ENCODE measurements at places on chromosomes 5 and 9.

DNA sequence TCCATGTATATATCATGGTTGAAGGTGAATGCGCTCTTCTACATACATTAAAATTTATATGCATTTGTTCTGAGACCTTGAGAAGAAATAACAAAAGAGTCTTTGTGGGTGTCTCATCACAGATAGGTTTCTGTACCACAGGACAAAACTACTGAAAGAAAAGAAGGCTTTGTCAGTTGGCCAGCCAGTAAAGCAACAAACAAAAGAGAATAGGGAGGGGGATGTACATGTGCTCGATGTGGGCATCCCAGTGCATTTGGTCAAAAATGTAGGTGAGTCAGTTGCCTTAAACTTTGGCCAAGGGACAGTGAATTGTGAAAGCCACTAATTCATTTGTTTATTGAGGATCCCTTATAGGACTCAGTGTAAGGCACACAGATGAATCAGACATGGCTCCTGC lies 13.3 kb downstream of the RBM18 start:
- no peak for DNase-seq

- DNase-seq: peak; percentile 80
Observed at GRCh38 chr5:33049842-33050241, 338.7 kb downstream of the NPR3 start.

- no peak for DNase-seq
Observed at GRCh38 chr5:118060833-118061232, 927.5 kb downstream of the DTWD2 start.

DNA sequence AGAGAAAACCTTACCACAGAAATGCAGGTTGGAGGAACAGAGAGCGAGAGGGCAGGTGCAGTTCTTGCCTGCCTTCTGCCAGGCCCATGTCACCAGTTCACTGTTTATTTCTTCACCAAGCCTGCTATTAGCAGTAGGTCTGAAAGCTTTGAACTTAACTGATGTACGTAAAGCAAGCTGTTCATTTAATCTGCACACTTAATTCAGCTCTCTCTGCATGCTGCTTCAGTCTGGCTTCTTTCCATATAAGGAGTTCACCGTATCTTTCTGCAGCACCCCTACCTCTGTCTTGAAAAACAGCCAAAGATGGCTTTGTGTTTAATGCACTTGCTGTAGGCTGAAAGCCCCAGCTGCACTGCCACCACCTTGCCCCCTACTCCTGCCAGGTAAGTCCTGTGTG lies 205.1 kb downstream of the RAB3C start:
- no peak for DNase-seq

- no peak for DNase-seq
Observed at GRCh38 chr9:29564564-29564963, 1991.3 kb upstream of the C9orf72 start.

DNA sequence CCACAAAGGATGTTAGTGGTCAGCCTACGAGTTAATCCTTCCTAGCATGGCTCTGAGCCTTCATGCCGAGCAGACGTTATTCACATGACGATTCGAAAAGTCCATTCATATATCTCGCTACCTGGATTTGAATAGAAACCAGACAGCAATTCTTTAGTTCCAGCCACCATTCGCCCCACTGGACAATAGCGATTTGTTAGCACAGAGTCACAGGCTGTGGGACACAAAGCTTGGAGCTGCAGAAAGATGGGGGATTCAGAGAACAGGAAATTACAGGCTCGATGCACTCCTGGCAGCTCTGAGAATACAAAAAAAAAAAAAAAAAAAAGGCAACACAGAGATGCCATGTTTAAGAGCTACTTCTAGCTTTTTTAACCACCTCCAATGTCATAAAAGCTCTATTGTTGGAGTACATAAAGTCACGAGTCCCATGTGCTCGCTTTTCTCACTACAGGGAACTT lies 110.7 kb downstream of the NR6A1 start:
- no peak for DNase-seq

DNA sequence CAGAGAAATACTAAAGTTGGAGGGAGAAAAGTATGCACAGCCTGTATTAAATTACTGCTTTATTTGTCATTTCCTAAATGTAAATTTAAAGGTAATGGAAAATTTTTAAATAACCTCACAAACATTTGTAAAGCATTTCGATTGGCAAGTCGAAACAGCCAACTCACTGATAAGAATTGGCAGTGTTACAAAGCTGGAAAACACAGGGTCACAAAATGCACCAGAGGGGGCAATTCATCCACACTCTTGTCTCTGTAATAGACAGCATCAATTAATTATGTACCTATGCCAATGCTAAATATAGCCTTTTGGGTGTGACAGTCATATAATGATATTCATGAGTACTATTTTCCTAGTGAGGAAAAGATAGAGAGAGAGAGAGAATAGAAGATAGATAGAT lies 140.6 kb upstream of the PRLR start:
- DNase-seq: no peak

DNA sequence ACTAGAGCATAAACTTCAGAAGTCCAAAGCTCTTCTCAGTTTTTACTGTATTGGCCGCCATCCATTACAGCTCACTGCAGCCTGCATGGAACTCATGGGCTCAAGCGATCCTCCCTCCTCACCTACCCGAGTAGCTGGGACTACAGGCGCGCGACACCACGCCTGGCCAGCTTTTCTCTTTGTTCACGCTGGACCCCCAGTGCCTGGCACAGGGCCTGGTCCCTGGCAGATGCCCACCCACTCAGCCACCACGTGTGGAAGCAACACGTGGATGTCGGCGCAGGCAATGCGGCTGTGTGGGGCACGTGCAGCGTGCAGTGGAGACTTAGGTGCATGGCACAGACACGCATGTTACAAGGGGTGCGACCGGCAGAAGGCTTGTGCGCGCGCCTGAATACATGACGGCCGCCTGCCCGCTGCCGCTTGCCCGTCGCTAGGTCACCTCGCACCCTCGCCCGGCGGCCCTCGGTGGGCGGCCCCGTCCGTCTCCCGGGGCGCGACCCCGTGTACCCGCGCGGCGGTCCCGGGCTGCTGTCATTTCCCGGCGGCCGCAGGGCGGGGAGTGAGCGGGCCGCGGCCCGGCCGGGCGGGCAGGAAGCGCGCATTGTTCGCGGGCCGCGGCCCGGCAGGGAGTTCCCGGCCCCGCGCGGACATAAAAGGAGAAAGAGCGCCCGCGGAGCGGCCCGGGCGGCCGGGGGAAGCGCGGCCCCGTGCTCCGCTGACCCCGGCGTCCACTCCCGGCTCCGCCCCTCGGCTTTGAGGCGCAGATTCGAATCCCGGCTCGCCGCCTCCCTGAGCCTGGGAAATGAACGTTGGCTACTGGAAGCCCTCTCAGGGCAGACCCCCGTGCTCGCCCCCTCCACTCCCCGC lies 24.1 kb upstream of the PTGS1 start:
- no peak for DNase-seq

- DNase-seq: no peak
Observed at GRCh38 chr5:32231241-32231640, 57.1 kb upstream of the GOLPH3 start.

DNA sequence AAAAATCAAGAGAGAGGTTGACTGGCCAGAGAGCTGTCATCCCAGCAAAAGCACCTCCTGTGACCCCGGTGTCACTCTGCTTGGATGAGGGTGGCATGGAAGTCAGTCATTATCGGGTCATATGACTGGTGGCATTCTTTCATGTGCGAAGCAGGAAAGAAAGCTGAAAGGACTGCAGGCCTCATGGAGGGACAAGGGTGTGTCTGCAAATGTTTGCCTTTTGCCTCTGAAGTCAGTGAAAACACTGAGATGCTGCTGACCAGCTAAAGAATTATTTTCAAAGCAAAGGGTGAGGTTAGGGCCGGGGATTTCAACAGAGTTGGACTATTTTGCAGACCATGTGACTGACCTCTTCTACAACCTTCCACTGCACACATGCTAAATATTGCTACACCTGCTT lies 298.3 kb downstream of the CSNK1G3 start:
- DNase-seq: no peak

DNA sequence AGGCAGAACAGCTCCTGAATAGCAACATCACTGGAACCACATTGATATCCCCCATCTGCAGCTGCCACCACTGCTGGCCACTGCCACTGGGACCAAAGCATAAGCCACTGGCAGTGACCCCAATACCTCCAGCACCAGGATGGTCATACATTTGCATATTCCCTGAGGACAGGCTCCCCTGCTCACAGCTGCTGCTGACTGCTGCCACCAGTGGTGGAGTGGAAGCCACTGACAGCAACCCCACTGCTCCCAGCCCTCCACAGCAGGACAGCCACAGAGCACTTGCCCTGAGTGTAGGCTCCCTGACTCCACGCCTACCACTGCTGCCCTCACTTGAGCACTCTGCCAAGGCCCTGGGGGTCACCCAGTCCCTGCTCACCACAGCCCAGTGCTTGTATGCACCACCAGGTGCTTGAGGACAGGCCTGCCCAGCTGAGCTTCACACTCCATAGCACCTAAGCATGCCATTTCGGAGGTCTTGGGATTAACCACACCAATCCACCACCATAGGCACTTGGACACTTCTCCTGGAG lies 327.4 kb upstream of the RPS23 start:
- no peak for DNase-seq

GRCh38 chr5:124457101-124457500 lies 289.3 kb downstream of the ZNF608 start:
- DNase-seq: no peak

DNA sequence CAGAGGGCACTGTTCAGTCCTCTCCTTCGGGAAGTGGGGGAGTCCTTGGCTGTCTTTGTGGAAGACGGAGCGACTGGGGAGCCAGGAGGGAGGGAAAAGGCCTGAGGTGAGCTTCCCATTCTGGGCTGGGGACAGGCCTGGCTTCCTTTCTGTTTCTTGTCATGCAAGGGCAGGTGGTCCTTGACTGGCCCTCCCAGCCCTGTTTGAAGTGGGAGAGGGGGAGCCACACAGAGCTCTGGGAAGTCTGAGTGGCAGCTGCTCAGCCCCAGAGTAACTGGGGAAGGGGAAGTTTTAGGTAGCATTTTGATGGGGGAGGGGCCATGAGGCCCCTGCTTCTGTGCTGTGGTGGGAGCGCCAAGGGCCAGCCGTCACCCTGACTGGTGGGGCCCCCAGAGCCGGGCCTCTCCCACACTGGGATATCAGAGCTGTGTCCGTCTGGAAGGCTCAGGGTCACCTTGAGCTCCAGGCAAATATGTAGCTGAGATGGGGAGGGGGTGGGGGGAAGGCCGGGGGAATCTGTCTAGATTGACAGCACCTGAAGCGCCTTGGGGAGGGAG lies 6.5 kb downstream of the UNC5A start:
- DNase-seq: no peak

GRCh38 chr9:117273612-117274011 lies 141.2 kb downstream of the ASTN2 start:
- DNase-seq: no peak

DNA sequence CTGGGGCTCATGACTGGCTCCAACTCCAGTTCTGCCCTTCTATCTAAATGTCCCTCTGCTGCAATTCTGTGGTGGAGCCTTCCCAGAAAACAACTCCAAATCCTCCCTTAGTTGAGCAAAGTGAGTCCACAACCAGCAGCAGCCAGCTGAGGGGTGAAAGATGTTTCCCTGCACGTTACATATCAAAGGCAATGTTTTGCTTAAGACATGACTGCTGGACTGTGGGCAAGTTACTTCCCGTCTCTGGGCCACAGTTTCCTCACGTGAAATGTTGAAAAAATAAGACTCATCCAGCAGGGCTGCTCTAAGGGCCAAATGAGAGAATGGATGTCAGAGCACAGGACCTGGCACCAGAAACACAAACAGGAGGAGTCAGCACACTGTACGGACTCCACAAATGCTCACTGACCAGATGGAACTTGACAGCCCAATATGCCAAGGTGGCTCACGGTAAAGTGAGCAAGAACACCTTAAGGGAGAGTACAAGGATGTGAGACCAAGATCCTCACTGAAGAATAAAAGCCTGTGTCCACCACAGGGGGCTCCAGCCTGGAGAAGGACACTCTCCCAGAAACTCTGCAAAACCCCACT lies 138.4 kb upstream of the ABCA1 start:
- DNase-seq: no peak

DNA sequence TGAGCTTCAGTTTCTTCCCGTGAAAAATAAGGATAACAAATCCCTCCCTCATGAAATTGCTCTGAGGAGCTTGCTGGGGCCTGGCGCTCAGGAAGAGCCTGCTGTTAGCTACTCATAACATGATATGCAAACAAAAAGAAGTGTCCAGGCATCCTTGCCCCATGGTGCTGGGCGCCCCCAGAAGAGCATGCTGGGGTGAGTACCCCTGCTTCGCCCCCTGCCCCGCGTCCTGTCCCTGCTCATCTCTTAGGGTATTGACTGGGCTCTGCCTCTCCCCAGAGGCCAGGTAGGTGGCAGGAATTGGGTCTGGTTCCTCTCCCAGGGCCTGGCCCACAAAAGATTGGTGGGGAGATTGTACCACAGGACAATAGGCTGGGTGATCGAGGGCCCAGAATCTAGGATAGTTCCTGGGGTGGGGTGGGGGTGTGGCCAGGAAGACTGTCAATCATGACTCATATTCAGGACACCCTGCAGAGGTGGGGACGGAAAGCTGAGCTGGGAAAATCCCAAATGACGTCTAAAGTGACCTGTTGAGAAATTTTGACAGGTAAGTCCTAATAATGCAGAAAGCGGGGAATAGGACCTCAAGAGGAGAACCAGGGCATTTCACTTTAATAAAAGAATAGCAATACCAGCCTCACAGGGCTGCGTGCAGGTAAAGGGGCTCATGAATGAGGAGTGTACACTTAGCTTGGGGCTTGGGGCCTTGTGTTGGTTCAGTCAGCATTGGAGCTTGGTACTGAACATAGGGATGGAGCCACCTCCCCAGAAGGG lies 8.9 kb downstream of the PITX1 start:
- peak; percentile 87 for DNase-seq

- DNase-seq: no peak
Observed at GRCh38 chr5:68484307-68485068, 268.9 kb downstream of the PIK3R1 start.

- no peak for DNase-seq
Observed at GRCh38 chr5:135883026-135883425, 12.6 kb downstream of the IL9 start.

DNA sequence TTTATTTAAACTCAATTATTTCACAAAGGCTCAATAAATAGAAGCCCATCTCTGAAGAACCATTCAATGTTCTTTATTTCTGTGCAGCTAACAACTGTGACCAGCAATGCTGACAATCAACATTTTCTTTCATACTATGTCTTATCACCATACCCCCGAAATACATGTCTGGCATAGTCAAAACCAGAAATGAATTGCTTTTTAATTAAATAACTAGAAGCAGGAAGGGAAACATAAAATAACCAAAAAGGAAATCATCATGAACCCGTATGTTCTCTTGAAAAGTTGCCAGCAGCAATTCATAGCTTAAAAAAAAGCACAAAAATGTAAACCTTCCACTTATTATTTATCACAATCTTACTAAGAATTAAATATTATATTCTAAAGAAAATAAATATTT lies 212.4 kb downstream of the TMEM232 start:
- DNase-seq: no peak

DNA sequence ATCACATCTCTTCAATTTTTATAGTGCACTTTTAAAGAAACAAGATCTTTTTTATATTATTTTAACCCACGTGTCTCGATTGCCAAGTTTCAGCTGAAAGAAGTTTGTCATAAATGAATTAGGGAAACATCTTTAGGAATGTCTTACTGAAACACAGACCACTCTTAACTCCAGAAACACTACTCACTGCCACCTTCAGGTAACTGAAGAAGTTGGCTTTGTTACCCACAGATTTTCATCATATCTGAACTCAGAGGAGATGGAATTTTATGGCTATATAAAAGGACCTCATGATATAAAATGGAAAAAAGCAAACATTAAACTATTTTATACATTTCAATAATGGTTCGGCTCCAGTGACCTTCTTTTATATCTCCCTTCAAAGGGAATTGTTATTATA lies 158.0 kb downstream of the SEMA5A start:
- no peak for DNase-seq

Measured in H54 (cell line).